HAP-1 (cell line): ENCODE measurements at places on chromosomes 4 and X.
A peak's percentile ranks its signal among the peaks of the same experiment; 100 is the strongest.

GRCh38 chr4:163110442-163110841 is 56.2 kb downstream of the NAF1 start:
- DNase-seq, result no peak

DNA sequence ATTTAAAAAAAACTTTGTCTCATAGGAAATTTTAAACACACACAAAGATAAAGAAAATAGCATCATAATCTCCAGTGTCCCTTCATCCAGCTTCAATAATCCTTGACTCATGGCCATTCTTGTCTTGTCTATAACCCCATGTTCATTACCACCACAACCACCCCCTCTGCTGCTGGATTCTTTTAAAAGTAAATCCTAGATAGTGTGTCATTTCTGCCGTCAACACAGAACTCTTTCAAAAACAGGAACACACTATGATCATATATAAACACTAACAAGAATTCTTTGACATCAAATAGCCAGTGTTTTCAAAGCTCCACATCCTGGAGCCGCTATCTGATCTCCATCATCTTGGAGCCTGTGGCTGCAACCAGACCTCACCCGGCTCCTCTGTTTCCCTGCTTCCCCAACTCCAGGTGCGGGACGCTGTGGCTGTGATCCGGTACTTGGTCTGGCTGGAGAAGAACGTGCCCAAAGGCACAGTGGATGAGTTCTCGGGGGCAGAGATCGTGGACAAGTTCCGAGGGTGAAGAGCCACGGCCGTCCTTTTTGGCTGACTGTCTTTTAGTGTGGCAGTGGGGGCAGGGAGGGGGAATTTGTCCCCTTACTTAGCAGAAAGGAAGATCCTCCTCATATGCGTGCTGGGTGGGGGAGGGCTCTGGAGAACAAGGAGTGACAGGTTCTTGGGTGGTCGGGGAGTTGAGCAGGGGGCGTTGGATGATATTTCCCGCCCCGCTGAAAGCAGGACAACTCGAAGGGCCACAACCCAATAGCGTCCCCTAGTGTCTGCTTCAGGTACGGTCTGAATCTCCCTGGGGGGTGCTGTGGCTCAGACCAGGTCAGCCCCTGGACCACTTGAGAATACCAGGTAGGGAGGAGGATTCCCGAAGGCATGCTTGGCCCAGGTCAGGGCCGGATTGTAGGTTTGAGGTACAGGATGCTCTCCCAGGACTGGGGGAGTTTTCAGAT is 15.6 kb downstream of the XPNPEP2 start:
- no peak for DNase-seq

GRCh38 chr4:20925176-20925575 is 224.9 kb downstream of the PACRGL start:
- DNase-seq, result no peak

GRCh38 chr4:768076-768475 is 57.9 kb downstream of the CPLX1 start:
- DNase-seq, result no peak

GRCh38 chr4:118730683-118731082 is 45.5 kb downstream of the METTL14 start:
- DNase-seq, result no peak

GRCh38 chrX:80285131-80285773 is 135.0 kb upstream of the TENT5D start:
- peak; percentile 11 for DNase-seq

DNA sequence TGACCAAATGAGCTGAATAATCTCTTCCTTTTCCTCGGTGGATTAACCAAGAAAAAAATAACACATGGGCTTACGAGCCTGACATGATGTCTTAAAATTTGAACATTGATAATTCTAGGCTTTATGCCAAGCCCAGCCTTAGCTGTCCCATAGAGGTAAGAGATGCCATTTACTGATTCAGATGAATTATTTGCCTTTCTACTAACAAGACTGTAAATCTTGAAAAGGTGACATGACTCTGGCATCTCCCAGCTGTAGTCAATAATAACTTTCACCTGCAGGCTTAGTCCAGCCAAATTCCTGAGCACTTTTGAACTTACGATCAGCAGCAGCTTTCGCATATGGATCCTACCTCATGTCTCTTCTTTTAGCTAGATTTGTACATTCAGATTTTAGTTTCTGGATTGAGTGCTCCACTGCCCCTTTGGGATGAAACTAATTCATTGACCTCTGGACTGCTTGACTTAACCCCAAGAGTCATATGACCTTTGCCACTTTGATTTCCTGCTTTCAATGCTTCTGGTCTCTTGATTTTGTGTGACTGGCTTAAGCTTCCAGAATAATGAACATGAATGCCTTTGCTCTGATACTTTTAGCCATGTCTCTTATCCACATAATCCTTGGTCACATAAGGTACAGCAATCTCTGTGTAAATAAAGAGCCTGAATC is 876.4 kb upstream of the SLIT2 start:
- DNase-seq, result no peak

- DNase-seq, result no peak
Measured at GRCh38 chr4:187069398-187069797, 345.7 kb upstream of the FAT1 start.

- peak; percentile 28 for DNase-seq
Measured at GRCh38 chr4:158850800-158851644, 82.2 kb downstream of the FNIP2 start.
